PC-3 (cell line): ENCODE measurements at places on chromosomes 2 and 18. TPM values are rescaled to one million over a fixed set of nuclear protein-coding genes. Genes with fewer than 3 reads are reported as not detected.

- no peak for DNase-seq
Measured at GRCh38 chr18:31482051-31482450, 15.9 kb upstream of the DSG2 start.

GRCh38 chr2:209424199-209424701 is 403 bp downstream of the MAP2 start:
- DNase-seq: peak; percentile 54

DNA sequence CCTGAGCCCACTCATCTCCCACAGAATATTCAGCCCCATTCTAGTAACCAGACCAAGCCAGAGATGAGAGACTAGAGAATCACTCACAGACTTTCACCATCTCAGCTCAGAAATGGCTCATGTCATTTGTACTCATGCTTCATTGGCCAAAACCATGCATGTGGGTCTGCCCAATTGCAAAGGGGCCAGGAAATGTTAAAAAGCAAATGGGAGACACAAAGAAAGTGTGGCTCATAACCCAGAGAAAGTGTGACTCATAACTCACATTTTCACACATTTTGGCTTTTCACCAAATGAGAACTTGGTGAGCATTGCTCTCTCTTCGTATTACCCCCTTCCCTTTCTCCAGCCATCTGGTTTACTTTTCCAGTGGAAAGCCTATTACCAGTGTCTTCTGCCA is 66.2 kb downstream of the MDH1 start:
- peak; percentile 22 for DNase-seq

DNA sequence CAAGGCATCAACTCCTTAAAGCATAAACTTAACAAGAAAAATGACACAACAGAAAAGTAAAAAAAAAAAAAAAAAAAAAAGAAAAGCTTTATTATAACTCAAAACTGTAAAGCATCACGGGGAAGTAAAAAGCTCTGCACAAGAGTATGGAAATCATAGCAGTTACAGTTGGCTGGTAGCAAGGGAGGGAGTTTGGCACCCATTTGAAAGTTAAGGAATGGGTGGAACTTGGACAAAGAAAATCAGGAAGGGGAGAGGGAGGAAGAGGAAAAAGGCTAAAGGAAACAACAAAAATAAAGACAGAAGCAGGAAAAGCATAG is 8.6 kb downstream of the KLF7 start:
- DNase-seq: no peak

GRCh38 chr18:61470031-61470674 is 136.9 kb downstream of the CDH20 start:
- DNase-seq: no peak

DNA sequence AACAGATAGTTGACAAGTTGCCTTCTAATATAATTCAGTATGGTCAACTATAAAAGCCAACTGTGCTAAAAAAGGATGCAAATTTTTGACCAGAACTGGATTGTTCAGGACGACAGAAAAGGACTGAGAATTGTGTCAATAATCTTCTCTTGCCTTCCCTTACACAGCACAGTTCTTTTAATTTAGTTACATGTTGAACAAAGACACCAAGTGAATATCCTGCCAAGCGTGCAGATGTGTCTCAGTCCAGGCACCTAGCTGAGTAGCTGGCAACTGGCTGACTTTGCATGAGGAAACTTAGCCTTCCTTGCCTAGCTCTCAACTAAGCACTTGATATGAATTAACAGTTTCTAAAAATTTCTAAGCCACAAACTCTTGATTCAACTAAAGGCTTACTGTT is 801.4 kb downstream of the BCL11A start:
- DNase-seq: no peak

TRAPPC8 gene
- total RNA-seq: 10.2 and 14.7 TPM in 2 replicates

OSR1 gene
- 30.6 and 33.5 TPM in 2 replicates for total RNA-seq

DSG1 gene
- total RNA-seq: not detected in 2 replicates

ANKRD23 gene
- 4.0 and 8.2 TPM in 2 replicates for total RNA-seq

XDH gene
- 0.06 and 0.91 TPM in 2 replicates for total RNA-seq
